AG08395 (cell line): ENCODE measurements at places on chromosomes 2 and 18.

GRCh38 chr2:75064691-75065396, 106.4 kb downstream of the POLE4 start:
- peak; percentile 50 for DNase-seq

GRCh38 chr18:24051031-24051947, 36.7 kb downstream of the TTC39C start:
- DNase-seq, result no peak

- no peak for DNase-seq
Observed at GRCh38 chr2:59297816-59298215, 1056.7 kb upstream of the FANCL start.

DNA sequence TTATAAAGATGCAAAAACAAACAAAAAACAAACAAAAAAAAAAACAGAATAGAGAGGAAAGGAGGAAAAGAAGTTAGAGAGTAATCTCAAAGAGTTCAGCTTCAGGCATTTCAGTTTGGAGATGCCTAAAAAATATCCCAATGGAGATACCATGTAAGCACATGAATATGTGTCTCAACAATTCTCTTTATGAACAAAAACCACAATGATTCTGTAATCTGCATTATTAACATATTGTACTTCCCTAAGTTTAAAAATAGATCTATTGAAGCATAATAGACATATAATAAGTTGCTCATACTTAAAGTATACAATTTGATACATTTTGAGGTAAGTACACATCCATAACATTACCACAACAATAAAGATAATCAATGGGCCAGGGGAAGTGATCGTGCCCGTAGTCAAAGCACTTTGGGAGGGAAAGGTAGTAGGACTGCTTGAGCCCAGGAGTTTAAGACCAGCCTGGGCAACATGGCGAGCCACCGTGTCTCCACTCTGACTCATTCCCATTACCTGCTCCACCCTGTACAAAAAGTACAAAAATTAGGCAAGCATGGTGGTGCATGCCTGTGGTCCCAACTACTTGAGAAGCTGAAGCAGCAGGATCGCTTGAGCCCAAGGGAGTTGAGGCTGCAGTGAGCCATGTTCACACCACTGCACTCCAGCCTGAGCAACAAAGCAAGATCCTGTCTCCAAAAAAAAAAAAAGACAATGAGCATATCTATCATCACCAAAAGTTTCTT, 158.9 kb downstream of the ATAD2B start:
- DNase-seq, result no peak

- no peak for DNase-seq
Observed at GRCh38 chr2:144666032-144666431, 146.1 kb upstream of the ZEB2 start.

DNA sequence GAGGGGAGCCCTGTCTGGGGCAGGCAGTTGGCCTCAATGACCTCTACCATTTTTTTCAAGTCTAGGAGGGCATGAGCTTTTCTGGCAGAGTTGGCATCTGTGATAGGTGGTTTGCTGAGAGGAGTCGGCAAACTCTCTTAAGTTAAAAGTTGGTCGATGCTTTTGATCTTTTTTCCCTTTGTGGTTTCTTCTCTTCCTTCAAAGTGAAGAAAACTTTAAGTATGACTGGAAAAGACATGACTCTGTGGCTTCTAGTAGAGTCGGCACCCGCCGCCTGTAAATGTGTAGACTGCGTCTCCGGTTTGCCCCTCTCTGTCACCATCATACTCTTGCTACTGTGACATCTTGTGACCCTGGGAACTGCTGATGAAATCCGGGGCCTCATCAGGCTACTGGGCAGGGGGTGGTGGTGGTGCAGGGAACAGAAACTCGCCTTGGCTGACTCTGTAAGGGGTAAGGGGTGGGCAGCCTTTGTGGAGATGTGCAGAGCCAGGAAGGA, 21.1 kb downstream of the INPP5D start:
- no peak for DNase-seq

DNA sequence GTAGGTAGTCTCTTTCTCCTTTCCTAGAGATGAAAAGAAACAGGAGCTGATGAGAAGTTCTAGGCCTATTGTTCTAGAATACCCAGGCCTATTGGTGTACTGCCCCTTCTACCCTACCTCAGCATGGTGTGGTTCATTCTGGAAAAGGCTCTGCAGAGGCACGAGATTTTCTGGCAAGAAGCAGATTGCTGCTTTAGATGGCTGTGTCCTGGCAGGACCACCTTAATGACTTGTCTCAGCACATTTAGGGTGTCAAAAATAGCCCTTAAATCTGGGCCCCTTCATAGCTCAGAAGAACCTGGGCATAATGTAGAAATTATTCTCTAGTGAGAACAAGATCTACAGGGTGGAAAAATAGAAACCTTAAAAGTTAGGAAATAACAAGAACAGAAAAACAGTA, 87.9 kb downstream of the BCL2L11 start:
- DNase-seq, result no peak

- no peak for DNase-seq
Observed at GRCh38 chr2:33595385-33595784, 3.7 kb downstream of the FAM98A start.

- DNase-seq, result no peak
Observed at GRCh38 chr2:183123117-183123958, 905 bp upstream of the NUP35 start.

- DNase-seq, result peak; percentile 90
Observed at GRCh38 chr2:237304763-237305514, 109.0 kb downstream of the COL6A3 start.

DNA sequence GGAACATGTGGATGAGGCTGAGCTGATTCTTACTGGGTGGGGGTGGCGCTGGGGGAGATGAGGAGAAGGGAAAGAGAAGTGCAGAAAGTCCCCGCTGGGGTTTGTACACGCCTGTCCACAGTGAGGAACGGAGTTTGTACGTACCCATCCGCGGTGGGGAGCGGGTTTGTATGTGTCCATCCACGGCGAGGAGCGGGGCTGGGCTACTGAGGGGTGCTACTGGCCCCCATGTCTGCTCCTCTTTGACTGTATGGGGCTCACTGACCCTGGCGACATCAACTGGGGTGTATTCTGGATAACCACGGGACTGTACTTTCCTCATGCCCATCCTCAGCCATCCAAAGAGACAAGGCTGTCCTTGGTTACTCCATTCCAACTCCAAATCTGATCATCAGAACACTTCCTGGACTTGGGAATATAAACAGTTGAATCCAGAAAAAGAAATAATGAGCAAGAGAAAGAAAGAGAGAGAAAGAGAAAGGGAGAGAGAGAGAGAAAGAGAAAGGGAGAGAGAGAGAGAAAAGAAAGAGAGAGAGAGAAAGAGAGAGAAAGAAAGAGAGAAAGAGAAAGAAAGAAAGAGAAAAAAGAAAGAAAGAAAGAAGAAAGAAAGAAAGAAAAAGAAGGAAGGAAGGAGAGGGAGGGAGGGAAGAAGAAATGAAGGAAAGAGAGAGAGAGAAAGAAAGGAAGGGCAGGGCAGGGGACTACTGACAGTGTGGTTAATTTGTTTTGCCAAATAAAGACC, 21.0 kb downstream of the MAL start:
- no peak for DNase-seq

DNA sequence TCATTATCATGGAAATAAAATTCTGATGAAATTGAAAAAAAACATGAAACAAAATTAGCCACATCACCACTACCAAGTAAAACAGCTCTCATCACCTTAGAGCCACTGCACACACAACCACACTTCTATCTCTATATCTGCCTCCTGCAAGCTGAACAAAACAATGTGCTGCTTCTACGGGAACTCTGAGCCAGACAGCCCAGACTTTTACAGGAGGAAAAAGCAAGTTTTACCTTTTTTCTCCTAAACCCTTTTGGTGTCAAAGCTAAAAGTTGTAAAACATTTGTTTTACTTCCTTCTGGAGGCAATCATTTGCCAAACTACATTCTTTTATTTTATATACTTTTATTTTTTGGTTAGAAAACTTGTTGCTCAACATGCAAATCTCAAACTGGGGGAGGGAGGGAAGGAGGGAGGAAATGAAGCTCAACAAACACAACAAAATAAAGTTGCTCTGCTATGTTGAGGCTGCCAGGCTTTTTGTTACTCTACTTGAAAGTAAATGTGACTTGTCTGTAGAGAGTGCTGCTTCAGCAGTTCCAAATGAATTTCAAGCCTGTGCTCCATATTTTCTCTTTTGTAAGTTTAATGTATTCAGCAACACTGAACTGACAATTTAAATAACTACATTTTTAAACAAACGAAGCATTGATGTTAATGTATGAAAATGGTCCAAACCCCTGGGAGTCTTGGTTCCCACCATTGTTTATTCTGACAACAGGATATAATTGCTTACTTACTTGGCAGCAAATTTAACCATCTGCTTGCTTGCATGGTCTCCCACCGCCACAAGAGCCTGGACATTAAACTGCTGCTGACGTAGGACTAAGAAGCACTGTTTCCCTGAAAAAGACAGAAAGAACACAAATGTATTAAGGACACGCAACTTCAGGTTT, 24.5 kb downstream of the DARS1 start:
- DNase-seq, result no peak

GRCh38 chr2:75303227-75303626, 103.9 kb upstream of the TACR1 start:
- no peak for DNase-seq

DNA sequence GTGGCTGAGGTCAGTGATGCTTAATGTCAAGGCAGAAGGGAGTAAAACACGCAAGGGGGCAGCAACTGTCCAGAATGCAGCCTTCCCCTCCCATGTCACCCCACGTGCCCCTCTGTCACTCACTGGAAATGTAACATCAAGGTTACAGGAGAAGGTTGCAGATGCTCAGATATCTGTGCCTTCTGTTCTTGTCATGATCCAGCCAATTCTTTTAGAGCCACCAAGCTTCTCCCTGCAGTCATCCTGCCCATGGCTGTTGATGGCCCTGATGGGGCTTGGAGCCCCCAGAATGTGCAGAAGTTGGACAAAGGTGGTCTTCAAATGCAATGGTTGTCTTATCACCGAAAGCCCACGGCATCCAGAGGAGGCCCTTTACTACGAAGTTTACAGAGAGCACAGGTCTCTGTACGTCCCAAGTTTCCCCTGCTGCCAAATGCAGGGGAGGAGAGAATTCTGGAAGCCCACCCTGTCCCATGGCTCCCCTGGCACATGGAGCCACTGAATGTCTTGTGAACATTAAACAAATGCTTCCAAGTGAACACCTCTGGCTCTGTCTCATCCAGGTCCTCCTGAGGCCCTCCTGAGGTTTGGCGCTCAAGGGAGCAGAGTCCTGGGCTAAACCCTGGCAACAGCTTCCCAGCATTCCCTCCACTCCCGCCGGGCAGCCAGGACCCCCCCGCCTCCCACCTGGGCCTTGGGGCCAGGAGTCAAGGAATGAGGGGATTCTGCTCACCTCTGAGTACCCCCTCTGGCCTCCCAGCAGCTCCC, 4.5 kb upstream of the GPR55 start:
- no peak for DNase-seq

GRCh38 chr2:219870041-219870440, 242.6 kb downstream of the SLC4A3 start:
- peak; percentile 32 for DNase-seq

DNA sequence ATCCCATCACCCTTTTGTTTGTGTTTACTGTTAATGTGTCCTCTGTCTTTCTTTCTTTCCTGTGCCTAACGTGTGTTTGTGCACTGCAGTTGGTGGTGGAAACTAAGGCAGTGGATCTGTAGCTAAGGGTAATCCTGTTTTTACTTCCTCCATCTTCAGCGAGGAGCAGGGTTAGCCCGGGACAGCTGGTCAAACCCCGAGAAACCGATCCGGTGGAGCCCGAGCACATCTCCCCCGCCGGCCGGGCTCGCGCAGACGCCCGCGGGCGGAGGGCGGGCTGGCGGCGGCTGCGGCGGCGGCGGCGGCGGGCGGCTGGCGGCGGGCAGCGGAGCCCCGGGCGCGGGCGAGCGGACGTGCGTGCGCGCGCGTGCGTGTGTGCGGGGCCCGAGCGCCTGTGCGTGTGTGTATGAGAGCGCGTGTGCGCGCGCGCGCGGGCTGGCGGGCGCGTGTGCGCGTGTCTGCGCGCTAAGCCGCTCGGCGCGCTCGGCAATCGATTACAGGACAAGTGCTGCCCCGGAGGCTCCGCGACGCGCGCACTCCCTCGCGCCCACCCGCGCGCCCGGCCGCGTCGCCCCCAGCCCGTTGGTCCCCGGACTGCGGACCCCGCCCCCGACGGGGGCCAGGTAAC, at the start of gene IKZF2:
Gene IKZF2 (minus strand): TSS at position 176 of the 628 bp plus-strand sequence. CDS start 2,983 bp downstream, outside the sequence.
- DNase-seq, result peak; percentile 89

- no peak for DNase-seq
Observed at GRCh38 chr2:195998070-195998469, 70.6 kb downstream of the DNAH7 start.

DNA sequence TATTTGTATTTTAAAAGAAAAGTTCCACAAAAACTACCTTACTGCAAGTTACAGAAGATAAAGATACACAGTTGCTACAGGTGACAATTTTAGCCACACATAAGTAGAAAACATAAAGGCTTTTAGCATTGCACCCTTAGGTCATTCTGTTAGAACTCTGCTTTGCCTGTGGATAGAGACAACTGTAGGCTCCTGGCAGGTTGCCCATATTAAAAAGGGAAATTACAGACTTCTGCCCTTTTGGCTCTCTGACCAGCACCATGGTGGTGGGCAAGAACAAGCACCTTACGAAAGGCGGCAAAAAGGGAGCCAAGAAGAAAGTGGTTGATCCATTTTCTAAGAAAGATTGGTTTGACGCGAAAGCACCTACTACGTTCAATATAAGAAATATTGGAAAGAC, 223.3 kb downstream of the MC4R start:
- DNase-seq, result no peak

DNA sequence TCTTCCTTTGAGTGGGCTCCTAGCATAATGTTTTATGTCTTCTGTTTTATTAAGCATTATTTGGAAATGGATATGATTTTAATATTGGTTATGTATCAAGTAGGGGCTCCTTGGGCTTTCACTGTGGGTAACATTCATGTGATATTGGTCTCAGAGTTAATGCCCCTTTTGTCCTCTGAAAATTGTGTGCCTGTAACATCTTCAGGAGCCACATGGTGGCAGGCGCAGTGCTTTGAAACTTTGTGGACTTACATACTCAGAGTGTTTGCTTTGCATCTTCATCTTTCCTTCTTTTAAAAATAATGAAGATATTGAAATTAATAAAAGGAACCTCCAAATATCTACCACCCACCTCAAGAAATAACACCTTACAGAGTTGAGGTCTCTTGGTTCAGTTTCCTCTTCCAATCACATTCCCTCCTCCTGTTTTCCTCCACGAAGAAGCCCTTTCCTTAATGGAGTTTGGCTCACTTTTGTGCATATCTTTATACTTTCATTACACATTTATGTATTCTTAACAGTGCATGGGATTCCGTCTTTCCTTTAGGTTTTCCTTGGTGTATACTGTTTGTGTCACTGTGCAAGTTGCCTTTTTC, 73.5 kb downstream of the LIMS1 start:
- no peak for DNase-seq

- DNase-seq, result peak; percentile 83
Observed at GRCh38 chr2:37713258-37713700, 41.8 kb upstream of the CDC42EP3 start.

- no peak for DNase-seq
Observed at GRCh38 chr18:34880403-34880802, 160.8 kb upstream of the MAPRE2 start.

DNA sequence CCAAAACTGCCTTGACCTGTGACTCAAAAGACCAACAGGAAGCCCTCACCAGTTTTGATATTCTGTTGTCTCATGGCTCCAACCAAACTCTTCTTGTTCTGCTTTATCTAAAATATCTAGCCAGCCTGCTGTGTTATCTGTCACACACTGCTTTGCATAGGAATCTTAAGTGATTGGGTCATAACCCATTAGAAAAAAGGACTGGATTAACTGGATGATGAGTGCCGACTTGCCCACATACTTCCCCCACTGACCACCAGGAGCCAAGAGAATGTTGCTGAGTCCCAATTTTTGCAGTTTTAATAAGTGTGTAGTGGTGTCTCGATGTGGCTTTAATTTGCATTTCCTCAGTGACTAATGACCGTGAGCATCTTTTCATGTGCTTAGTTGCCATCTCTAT, 6.5 kb downstream of the MOGAT1 start:
- no peak for DNase-seq

GRCh38 chr2:110167326-110168000, 37.4 kb downstream of the NPHP1 start:
- DNase-seq, result no peak
